ENCODE measurements at places on chromosomes 2 and 18.

DNA sequence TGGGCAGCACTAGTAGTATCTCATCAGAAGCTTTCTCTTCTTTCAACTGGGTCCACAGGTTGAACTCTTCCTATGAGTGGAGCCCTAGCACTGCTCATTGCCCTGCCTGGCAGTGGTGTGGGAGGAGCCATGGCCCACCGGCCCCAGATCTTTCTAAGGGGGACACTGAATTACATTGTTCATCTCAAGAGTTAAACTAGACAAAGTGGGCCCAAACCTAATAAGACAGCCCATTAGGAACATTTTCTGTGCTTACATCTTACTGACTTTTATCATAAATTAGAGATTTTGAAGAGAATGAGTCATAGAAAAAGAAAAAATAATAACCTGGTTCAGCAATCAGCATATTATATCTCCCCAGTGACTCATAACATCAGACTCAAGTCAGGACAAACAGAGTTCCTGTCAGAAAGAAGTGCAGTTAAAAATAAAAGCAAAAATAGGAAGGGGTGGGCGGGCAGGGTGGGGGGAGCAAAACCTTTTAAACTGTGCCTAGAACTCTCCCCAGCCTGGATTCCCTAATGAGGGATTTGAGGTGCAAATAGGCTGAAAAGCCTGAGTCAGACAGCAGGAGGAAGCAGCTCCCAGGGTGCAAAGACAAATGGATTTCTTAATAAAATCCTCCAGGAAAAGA lies 161.6 kb upstream of the TRIB2 start:
- no peak for DNase-seq

DNA sequence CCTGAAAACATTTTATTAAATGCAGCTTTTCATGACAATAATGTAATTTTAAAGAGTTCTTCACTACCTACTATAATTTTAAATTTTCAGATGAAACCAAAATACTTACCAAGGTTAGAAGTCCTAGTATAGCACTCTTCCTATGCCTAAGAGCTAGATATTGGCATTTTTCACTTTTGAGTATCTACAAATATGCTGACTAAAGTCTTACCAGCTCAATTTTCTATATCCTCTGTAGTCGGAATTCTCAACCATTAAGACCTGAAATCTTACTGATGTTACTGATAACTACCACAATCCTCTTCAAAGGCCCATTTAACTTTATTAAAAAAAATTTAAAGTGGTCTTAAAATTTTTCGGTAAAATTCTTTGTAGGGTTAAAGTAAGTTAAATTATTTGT lies 32.0 kb downstream of the PREPL start:
- DNase-seq, result no peak

DNA sequence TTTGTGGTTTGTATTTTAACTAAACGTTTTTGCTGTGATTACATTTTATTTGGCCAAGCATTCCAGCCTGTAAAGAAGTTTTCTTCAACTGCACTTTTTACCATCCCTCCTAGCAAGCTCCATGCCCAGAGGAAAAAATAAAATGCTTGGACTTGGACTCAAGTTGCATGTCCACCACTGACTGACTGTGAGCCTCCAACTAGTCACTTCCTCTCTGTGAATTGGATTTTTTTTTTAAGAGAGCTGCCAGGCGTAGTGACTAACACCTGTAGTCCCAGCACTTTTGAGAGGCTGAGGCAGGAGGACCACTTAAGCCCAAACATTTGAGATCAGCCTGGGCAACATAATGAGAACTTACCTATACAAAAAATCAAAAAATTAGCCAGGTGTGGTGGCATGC lies 1185.2 kb upstream of the PIK3C3 start:
- no peak for DNase-seq

GRCh38 chr18:48138660-48139430 lies 208.4 kb upstream of the SMAD2 start:
- no peak for DNase-seq

GRCh38 chr2:199829628-199830027 lies 21.4 kb downstream of the FTCDNL1 start:
- DNase-seq, result no peak

DNA sequence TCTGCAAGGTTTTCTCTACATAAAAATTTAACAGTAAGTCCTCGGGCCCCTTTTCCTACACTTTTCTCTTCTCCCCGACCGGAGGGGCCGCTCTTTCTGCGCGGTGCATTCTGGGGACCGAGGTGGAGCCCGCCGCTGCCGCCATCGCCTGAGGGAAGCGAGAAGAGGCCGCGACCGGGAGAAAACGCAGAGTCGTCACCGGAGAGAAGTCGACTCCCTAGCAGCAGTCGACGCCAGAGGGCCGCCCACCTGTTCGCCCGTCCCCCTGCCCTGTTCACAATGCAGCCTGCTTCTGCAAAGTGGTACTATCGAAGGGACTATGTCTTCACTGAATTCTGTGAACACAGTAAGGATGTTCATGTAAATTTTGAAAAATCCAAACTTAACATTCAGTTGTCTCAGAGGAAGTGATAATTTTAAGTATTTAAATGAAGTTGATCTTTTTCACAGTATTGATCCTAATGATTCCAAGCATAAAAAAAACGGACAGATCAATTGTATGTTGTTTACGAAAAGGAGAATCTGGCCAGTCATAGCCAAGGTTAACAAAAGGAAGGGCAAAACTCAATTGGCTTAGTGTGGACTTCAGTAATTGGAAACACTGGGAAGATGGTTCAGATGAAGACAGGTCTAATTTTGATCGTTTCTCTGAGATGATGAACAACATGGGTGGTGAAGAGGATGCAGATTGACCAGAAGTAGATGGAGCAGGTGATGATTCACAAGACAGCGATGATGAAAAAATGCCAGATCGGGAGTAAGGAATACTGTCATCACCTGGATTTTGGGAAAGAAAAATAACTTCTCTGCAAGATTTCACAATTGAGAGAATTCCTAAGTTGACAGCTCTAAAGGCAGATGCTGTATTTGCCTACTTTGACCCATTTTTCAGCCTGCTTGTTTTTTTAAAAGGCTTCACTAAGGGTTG lies 55.8 kb downstream of the ASXL2 start:
- no peak for DNase-seq

DNA sequence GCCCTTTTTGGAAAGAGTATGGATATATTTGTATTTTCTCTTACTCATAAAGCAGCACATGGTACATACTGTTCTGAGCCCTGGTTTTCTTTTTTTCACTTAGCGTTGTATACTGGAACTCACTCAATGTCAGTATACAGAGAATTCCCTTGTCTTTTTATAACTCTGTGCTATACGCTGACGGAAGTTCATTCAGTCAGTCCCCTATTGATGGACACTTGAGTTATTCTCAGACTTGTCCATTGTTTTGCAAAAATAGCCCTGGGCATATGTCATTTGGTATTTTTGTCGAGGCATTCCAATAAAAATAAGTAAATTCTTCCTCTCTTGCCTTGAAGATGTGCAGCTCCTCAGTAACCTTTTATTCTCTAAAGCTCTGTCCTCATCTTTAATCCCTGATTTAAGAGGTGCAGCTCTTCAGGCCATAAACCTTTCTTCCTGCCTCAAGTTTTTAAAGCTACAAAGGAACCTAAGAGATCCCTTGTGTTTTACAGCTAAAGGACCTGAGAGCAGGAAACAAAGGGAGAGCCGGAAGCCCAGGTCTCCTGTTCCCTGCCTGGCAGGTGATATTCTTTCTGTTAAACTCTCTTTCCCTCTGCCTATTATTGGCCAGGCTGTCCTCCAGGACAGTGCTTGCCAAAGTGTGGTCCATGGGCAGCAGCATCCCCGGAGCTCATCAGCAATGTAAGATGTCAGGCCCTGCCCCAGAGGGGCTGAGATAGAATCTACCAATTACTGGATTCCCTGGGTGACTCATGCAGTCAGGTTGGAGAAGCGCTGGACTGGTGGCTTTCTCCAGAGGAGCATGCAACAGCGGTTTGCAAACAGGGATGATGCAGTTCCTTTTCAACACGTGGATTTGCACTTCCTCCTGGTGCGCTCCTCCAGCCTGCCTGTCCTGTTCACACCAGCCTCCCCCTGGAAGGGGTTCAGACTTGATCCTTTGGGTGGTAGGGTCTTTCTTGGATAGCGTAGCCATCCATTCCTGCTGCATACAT lies 158.0 kb downstream of the NEDD4L start:
- DNase-seq, result no peak

DNA sequence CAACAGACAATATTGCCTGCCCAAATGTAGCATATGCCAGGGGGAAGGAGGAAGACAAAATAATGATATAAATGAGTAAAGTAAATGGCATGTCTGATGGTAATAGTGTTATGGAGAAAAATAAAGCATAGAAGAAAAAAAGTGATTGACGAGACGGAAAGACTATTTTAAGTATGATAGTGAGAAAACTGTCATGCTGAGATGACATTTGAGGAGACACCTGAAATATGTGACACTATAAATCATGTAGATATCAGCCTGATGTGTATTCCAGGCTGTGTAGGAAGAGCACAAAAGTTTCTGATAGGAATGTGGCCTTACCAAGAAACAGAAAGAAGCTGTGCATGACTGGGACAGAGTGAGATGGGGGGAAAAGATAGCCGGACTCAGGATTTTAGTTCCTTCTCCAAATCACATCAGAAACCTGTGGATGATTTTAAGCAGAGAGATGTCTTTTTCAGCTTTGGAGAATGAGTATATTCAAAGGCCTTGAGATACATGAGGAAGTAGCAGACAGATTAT lies 387.3 kb upstream of the SYT4 start:
- no peak for DNase-seq

DNA sequence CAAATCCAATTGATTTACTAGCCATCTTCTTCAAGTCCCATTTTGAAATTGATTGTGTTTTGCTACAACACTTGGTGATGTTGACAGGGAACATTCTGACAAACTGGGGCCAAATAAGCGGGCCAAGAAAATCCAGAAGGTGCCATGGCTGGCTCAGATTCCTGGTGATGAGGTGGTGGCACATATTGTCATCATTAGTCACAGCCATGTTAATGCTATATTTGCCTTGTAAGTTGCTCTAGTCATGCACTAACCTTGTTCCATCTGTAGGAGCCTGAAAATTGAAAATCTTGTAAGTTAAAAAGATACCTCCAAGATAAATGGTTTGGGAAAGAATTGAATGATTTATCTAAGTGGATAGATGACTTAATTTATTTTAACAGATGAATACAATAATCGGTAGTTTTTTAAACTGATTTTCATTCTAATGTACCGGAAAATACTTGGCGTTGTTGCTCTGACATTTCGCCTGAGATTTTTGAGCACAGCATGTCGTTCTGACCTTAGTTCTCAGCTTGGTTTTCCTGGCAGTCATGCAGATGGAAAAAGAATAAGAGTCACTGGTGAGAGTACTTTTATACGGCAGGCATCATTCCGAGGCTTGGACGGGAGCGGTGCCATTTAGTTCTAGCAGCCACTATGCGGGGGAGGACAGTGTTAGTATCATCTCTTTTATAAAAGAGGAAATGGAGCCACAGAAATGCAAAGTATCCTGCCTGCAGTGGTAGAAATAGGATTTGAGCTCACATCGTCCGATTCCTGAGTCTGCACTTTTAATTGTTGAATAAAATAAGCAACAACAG lies 133.9 kb downstream of the ZNF532 start:
- no peak for DNase-seq

GRCh38 chr2:165068487-165068757 lies 113.1 kb upstream of the SLC38A11 start:
- no peak for DNase-seq

GRCh38 chr2:126797622-126798275 lies 100.9 kb upstream of the TEX51 start:
- no peak for DNase-seq

DNA sequence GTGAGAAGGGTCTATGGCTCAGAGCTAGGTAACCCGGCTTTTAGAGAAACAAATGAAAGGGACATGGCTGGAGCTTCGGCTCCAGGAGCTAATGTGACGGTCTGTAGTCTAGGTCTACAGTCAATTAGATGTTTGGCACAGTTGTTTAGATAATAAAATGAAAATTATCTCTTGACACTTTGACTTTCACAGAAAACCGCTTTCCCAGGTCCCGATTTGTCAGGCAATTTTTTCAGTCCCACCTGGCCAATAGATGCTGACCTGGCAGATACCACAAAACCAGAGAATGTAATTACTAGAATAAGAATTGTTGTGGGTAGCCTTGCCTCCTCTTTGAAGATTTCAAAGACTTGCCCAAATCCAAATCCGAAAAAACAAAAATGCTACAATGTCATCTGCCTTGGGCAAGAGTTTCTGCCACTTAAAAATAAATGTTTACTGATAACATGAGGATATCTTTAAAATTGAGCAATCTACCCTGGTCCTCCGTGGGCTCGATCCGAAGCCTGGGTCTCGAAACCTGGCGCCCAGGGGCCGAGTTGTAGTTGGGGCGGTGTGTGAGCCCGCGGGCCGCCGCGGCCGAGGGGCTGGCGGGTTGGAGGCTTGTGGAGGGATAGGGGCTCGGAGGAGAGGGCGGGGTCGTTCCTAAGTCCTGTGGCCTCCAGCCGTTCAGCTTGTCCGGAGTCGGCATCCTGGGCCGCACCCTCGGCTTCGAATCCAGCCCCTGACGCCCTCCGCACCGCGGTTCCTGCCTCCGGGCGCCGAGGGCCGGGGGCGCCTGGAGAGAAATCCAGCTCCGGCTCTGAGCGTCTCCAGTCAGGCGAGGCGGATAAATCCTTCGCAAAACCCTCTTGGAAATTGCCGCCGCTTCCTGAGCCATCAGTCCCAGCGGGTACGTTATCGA lies 2.3 kb downstream of the EMX1 start:
- DNase-seq, result peak; percentile 46

GRCh38 chr2:27494944-27495554 lies at the start of gene FNDC4:
FNDC4 (minus strand) TSS chr2:27495200; CDS start chr2:27494679, 521 bp downstream.
- DNase-seq, result peak; percentile 79

DNA sequence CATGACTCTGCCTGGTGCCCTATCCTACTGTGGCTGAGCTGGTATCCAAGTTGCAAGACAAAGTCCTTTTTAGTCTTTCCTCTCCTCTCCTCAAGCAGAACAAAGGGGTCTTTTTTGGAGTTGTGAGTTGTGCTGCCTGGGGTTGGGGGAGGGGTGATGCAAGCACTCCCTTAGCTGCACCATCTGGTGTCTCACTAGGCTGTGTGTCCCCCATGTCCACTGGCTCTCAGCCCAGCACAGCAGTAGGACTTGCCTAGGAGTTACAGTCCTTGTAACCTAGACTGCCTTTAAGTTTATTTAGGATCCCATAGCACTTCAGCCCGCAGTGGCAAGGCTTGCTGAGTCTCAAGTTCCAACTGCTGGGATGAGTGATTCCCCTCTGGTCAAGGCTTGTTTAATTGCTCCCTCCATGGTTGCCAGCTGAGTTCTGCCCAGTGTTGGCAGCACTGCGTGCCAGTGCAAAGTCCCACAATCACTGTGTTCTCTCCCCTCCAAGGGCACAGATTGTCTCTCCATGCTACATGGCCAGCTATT lies 13.2 kb upstream of the ILKAP start:
- no peak for DNase-seq

DNA sequence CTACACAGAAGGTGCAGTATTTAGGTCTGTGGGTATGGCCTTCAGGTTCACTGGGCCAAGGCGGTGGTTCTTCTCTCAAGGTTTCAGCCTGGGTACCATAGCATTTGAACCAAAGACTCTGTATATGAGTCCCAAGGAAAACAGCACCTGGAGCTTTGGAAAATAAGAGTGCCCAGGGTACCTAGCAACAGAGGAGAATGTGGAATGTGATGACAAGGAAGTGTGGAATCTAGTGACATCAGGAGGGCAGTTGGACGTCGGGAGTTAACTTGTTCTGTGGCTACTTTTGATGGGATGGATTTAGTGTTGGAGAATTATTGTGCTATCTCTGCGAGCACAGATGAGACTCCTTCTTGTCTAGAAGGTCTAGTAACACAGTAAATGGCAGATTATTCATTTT lies 201.2 kb downstream of the NOL4 start:
- DNase-seq, result no peak

Data from nephron progenitor cell (in vitro differentiated cells).